ENCODE measurements at places on chromosomes 5 and 9.
A peak's percentile ranks its signal among the peaks of the same experiment; 100 is the strongest.

DNA sequence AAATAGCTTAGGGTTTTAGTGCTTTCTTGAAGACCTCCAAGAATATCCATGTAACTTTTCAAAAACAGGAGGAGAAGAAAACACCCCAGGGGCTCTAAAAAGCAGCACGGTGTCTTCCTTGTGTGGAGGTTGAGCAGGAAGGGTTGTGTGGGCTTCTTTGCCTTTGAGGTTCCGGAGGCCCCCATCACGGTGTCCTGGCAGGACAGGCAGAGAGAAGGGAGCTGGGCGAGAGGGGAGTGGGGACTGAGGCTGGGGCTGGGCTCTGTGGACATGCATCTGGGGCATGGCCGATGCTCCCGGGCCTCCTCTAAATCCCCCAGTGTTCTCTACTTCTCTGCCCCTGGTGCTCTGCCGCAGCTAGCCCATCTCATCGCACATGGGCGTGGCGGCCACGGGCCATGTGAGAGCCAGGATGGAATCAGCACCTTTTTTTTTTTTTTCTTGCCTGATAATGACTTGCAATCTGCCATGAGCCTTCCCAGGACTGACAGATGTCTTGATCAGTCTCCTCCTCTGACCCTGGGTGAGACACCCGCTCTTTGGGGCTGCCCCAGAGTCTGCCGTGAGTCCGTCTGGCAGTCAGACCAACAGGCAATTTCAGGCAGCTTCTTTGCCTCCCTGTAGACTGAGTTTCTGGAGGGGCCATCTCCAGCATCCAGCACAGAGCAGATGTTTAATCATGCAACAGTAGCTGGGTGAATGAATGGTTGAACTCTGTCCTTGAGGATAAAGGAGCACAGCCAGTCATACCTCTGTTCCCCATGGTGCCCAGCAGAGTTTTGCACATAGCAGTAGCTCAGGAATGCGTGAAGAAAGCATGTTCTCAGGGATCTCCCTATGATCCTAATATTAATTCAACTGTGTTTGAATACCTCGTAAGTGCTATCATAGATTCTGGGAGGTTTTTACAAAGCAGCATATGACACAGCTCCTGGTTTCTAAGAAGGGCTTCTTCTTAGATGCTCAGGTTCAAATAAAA, 12.1 kb downstream of the CXCL14 start:
- no peak for DNase-seq

GRCh38 chr9:3240656-3241268, 285.0 kb downstream of the RFX3 start:
- DNase-seq = peak; percentile 11

DNA sequence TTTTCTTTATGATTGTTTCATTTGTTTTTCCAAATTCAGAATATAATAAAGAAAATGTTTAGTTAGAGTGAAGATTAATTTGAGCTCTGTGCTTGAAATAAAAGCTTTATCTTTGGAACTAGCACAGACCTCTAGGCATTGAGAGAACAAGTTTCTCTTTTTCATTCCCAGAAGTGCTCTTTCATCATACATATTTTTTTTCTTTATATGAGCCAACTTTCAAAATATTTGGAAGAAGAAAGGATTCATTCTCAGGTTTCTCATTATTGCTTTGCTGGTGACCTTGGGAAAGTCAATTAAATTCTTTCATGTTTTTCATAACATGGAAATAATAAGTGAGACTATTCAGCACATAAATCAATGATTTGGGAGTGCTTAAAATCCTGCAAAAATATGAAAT, 16.8 kb downstream of the CTXN3 start:
- DNase-seq = no peak

GRCh38 chr5:156361436-156362109, 34.6 kb downstream of the SGCD start:
- DNase-seq = no peak

- no peak for DNase-seq
Observed at GRCh38 chr9:91782708-91783214, 167.3 kb downstream of the ROR2 start.

DNA sequence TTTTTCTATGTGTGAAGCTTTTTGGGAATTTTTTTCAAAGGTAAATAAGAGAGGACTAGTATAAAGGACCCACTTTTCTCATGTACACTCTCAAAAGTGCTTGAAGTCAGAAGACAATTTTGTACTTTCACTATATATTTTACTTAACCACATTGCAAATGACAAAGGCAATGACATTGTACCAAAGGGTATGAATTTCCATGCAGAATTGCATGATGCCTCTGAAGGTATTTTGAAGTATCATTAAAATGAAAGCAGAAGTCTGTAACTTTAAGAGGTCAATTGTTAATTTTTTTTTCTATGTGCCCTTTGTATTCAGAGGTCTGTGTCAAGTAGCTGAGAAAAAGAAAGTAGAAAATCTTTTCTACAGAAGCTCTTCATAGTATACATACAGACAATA, 84.7 kb downstream of the ST8SIA4 start:
- DNase-seq = no peak

GRCh38 chr9:106818034-106818433, 44.9 kb upstream of the ZNF462 start:
- DNase-seq = no peak

DNA sequence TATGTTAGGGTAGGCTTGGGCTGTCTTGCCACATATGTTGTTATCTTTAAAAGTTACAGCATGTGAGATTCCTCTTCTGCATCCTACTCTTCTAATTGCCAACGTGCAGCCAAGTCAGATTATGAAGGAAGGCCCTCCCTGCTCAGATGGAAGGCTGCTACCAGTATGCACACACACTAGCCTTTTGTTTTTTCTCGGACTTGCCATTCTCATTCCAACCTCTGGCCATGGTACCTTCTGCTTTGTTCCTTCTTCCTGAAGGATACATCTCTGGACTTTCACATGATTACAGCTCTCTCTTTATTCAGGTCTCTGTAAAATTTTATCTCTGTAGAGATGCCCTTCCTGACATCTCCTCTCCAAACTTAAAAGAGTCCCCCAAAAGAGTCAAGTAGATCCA, 12.8 kb upstream of the OTP start:
- DNase-seq = no peak

DNA sequence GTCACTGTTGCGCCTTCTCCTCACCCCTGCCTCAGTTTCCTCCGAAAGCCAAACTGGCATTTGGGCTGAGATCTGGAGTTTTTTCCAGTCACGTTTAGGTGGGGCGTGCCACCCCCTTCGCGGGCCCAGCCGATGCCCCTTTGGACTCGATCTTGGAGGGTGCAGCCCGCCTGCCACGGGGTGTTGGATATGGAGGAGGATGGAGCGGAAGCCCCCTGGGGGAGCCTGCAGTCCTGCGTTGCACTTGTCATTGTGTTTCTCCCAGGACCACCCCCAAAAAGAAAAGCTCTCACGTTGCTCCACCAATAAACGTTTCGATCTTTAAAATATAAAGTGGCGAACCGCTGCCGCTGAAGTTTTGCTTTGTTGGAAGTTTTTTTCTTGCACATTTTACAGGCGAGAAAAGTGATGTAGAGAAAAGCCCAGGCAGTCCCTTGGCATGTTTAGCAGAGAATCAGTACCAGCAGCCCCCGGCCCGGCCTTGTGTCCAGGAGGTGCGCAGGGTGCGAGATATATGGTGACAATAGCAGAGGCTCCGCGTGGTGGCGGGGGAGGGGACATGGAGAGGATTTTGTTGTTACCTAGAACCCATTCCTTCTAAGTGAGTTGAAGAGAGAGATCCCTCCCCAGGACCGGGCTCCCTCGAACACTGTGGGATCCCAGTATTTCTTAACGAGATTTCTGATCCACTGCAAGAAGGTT, 681 bp downstream of the F2R start:
- DNase-seq = no peak

DNA sequence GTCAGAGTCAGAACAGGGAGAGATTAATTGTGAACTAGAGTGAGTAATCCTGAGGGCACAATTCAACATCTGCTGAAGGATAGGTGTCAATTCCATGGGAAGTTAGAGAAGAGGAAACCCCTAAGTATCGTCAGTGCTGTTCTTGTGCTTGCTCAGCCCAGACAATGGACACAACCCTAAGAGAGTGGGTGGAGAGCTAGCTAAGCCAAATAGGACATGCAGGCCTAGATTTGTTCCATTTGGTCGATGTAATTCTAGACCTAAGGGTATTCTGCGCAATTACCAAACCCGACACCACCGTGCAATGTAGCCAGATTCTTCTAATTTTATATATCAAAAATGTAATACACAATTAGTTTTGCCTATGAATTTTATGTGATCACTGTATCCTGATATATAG, 431.6 kb downstream of the SH3GL2 start:
- DNase-seq = no peak

GRCh38 chr5:134289509-134290113, 63.7 kb upstream of the PPP2CA start:
- peak; percentile 6 for DNase-seq

DNA sequence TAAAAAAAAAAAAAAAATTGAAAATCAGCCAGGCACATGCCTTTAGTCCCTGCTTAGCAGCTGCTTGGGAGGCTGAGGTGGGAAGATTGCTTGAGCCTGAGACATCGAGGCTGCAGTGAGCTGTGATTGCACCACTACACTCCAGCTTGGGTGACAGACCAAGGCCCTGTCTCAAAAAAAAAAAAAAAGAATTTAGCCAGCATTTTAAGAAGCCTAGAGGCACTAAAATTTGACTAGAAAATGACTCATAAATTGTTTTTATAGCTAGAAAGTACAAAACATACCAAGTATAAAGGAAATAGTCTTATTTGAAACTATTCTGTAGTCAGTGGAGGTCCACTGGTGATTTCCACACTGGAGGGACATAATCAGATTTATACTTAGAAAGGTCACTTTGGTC, 17.5 kb downstream of the LRRC70 start:
- DNase-seq = no peak

DNA sequence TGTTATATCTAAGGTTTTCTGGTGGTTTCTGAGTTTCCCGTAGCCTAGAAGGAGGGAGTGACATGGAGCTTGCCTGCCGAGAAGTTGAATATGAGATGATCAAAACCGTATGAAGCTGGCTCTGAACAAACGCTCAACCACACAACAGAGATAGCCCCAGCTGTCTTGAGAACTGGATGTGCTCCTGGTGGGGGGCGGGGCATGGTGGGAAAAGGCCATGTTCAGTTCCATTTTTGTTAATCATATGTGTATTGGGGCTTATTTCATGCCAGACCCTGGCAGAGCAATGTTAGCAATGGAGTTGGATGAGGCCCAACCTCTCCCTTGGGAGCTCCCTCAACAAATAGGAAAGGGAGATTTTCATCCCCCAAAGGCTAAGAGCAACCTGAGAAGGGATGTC, 4.8 kb downstream of the CCL19 start:
- no peak for DNase-seq

DNA sequence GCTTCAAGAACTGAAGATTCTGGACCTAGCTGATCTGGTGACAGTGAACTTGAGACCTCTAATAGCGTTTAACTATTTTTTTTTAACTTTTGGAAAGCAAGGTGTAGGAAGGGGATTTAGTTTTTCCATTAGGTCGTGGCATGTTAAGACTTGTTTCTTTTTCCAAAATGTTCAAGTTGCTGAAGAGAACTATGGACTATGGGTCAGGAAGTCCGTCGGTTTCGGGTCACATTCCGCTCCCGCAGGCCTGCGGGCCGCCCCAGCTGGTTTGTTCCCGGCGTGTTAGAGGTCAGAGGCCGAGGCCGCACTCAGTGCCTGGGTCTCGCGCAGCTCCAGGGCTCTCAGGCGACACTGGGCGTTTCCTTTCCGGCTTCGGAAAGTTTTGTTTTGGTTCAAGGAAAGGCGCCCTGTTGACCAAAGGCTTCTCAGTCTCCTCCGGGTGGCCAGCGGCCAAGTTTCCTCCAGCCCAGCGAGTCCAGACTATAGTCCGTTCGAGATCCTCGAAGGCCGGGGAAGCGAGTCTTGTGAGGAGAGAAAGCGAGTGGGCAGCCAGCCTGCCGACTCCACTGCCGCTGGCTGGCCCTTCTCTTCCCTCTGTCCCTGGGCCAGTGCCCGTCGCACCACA, 586 bp upstream of the FCHO2 start:
- no peak for DNase-seq

GRCh38 chr5:61319388-61320146, 12.5 kb upstream of the ZSWIM6 start:
- no peak for DNase-seq

Data from activated T-helper 1 cell treated with Interleukin-2 at 50 U/mL for 16 hours (primary cell).